ENCODE measurements at places on chromosomes 5 and 9. TPM values are rescaled to one million over a fixed set of nuclear protein-coding genes. Genes with fewer than 3 reads are reported as not detected.

- no peak for DNase-seq
Observed at GRCh38 chr5:14107536-14107935, 35.6 kb upstream of the TRIO start.

- DNase-seq = no peak
Observed at GRCh38 chr9:126219166-126219565, 107.5 kb upstream of the MVB12B start.

DNA sequence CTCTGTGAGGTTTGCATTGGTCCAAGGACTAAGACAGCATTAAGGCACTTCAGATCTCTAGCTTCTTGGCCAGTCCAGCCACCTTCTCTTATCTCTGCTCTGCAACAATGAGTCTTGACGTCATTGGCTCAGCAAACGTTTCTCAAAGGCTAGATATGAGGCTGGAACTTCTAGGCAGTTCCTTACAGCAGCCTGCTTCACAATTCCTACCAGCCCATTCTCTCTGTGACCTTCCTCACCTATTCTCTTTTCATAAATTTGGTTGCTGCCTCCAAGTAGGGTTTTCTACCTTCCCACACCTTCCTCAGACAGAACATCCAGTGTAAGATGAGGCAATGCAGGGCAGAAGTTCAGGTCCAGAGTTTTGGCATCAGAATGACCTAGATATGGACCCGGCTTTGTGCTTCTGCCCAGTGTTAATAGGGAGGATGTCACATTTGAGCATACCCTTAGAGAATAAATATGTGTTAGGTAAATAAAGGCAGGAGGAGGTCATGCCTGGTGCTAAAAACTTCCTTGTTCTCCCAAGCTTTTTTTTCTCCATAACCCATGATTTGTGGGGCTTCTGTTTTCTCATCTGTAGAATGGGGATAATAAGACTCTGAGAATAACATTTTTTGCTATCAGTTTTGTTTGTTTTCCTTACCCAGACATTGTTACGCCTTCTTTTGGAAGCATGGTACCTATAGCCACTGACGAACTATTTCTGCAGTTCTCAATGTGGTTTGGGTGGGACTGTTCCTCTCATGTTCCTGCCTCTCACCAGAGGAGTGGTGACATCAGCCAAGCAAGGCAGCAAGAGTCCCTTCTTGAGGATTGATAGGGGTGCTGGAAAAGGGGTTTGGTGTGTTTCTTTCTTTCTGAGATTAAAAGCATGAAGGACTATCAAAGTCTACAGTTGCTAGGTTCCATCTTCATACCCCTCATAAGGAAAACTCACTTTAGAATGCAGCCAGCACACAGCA lies 220.6 kb upstream of the TRIM32 start:
- no peak for DNase-seq

GRCh38 chr5:77028631-77029375 lies 1.4 kb upstream of the AGGF1 start:
- no peak for DNase-seq

- no peak for DNase-seq
Observed at GRCh38 chr5:169641253-169641652, 4.2 kb downstream of the DOCK2 start.

GRCh38 chr5:26942481-26942880 lies 95.9 kb downstream of the CDH9 start:
- no peak for DNase-seq

DNA sequence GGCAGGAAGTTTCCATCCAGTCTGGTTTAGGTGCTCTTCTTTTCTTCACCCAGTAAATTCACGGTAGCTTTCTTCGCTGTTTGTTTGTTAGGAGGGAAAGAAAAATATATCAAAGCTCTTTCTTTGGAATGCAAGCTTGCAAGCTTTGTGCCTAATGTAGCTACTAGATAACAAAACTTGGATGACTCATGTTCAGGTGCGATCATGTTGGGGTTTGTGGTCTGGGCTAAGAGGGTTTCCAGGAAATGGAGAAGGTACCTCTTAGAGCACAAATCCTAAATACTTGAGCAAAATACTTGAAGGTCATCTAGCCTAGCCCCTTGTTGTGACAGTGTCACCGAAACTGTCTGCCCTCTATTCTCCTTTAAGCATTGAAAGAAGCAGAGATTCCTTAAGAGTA lies 17.7 kb downstream of the SRP19 start:
- peak; percentile 79 for DNase-seq

DNA sequence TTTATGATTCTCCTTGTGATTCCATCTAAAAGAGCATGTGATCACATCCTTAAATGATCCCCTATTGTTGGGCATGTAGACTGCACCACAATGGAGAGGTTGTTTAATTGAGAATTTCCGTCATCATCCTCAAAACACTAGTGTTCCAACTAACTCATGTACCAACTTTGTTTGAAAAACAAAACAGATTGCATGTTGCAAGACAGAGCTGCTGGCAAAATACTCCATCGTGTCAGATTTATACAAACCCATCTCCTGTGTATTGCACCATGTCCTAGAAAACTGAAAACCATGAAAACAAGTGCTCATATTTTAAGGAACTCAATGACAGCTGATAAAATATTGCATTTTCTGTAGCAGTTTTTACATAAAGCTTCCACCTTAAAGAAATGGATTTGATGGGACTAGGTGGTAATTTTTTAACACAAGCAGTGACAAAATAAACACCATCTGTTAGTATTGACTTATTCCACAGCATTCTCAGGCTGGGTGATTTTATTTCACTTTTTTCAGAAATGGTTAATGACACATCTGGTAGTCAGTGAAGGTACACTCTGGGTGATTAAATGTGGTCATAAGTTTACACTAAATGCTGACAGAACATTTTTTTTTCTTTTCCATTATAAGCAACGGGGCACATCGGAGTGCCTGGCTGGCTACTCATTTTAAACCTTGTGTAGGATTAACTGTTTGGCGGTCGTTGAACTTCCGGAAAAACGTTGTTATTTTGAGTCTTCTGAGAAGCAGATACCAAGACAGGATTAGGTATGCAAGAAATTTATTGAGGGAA lies 602.9 kb upstream of the WWC1 start:
- no peak for DNase-seq

- no peak for DNase-seq
Observed at GRCh38 chr5:56415356-56415765, 182.2 kb upstream of the ANKRD55 start.

DNA sequence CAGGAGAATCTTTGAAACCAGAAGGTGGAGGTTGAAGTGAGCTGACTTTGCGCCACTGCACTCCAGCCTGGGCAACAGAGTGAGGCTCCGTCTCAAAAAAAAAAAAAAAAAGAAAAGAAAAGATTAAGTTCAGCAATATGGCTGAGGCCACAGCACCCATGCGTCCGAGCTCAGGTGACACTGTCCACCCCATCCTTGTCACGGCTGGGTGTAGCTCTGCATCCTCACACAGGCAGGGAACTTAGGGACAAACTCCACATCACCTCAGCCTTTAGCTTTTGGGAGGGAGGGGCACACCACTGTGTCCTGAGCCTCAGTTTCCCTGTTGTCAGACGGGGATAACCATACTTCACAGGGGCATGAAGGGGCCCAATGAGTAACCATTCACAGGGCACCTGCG lies 15.5 kb downstream of the FGD3 start:
- peak; percentile 8 for DNase-seq

DNA sequence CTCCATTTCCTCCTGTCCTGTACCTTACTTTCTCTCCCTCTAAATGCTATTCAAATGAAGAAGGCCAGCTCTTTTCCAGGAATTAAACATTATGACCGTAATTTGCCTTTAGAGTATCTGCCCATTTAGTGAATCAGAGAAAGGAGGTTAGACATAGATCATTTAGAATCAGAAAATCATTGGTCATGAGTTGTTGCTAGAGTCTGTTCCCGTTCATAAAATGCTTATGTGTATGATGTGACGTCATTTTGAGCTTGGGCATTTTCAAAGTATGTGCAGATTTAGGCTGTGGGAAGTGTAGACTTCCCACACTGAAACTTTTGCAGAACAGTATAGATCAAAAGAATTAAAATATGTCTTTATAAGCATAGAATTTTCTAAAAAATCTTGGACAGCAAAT lies 163.0 kb downstream of the ALDH1A1 start:
- no peak for DNase-seq

GRCh38 chr9:15420796-15421195 lies 1.9 kb upstream of the SNAPC3 start:
- no peak for DNase-seq

DNA sequence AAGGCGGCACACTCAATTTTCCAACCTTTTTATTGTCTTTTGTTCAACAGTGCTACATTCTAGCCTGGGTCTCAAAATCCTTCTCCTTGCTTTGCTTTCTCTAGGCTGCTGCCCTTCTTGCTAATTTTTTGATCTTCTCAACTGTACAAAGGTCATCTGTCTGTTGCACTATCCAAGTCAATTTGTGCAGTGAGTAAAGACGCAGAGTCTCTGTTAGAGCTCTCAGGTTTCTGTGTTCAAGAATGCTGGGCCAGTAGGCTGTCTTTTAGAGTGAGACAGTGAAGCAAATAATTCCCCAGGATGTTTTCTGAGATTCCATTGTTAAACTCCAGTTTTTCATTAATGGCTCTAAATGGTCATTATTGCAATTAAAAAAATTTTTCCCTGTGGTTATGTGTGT lies 255.7 kb upstream of the ACTBL2 start:
- DNase-seq = no peak

GRCh38 chr5:135173662-135174290 lies 139.7 kb upstream of the PITX1 start:
- no peak for DNase-seq

GRCh38 chr5:80406980-80407734 lies 707 bp upstream of the ZFYVE16 start:
- DNase-seq = peak; percentile 24

- peak; percentile 14 for DNase-seq
Observed at GRCh38 chr9:89277454-89277853, 33.5 kb upstream of the CKS2 start.

- DNase-seq = no peak
Observed at GRCh38 chr5:160298189-160298588, 14.2 kb downstream of the CCNJL start.

GRCh38 chr5:94313188-94313587 lies 305.2 kb downstream of the KIAA0825 start:
- no peak for DNase-seq

DNA sequence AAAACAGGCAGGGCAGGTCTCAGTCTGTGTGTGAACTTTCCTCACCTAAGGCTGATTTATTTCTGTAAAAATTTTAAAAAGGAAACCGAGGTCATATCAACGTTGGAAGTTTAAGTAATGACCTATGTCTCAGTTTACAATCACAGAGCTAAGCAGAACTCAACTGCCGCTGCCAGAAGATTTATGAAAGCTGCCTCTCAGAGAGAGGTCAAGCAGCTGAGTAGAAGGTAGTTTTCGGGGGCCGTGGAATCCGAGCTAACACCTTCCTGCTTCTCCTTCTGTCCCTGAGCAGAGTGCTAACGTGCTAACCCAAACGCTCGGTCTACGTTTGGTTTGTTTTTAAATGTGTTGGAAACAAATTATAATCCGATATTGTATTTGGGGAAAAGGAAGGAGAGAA lies 11.1 kb downstream of the TTF1 start:
- no peak for DNase-seq

- peak; percentile 68 for DNase-seq
Observed at GRCh38 chr9:88418715-88419540, 30.7 kb downstream of the SPIN1 start.

DNA sequence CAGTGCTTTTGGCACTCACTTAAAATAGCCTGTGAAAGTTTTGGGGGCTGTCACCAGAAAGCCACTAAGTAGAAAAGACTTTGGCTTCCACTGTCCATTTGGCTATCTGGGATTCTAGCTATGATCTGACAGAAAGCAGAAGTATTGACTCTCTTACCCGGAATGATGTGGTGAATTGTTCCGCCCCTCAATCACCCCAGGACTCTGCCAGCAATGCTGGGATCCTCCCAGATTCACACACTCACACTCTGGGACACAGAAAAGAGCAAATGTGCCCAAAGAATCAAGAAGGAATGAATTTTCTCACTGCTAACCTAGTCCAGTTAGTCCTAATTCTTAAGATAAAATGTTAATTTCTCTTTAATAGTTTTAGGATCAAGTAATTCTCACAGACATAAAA lies 576.9 kb downstream of the BNC2 start:
- DNase-seq = no peak

- DNase-seq = no peak
Observed at GRCh38 chr9:129206905-129207304, 28.8 kb upstream of the IER5L start.

DNA sequence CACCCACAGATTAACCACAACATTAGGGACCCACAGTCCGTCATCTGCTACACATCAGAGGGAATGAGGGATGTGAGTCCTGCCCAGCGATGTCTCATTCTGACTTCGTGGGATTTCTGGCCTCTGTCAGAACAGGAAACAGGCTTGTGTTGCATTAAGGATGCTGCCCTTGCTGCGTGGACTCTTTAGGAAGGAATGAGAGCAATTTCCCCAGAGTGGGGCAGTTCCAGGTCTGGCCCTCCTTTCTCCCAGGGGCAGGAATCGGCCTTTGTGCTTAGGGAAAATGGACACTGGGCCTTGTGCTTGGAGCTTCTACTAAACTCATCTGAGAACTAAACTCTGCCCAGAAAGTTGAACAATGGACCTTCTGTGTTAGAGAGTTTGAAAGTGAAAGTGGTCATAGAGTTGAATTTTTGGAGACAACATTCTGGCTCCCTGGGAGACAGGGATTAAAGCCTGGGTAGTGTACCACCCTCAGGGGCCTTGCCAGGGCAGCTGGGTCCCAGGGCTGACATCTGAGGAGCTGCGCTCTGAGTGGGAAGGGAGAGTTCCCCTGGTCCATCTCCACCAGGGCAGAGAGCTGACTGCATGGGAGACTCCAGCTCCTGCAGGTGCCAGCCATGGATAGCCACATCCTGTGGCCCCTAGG lies 37.8 kb upstream of the S1PR3 start:
- no peak for DNase-seq

GRCh38 chr5:128349044-128349858 lies 188.8 kb downstream of the FBN2 start:
- no peak for DNase-seq

GRCh38 chr9:77454663-77455062 lies 193.5 kb downstream of the GNA14 start:
- no peak for DNase-seq

DNA sequence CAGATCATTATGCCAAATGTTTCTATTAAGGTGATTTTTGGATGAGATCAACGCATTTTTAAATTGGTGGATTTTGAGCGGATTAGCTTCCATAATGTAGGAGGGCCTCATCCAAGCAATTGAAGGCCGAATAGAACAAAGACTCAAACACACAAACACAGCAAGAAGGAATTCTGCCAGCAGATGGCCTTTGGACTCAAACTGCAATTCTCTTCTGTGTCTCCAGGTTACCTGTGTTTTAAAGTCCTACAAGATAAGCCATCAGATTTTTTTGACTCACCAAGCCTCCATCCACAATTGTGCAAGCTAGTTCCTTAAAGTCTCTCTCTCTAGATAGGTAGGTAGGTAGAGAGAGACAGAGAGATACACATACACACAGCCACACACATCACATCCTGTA lies 25.5 kb downstream of the CDH6 start:
- no peak for DNase-seq

GRCh38 chr9:107276966-107277710 lies 5.9 kb upstream of the RAD23B start:
- no peak for DNase-seq

Gene GDA
- not detected for total RNA-seq

Gene SLIT3
- 1.8 TPM for total RNA-seq

Gene IFNA2
- not detected for total RNA-seq

Gene JAK2
- 23.2 TPM for total RNA-seq

Gene CCDC152
- 6.7 TPM for total RNA-seq

Gene TNFSF8
- 37.9 TPM for total RNA-seq

Gene SPATA31A3
- not detected for total RNA-seq

Gene ZDHHC11B
- 0.34 TPM for total RNA-seq

Gene SPATA31E1
- not detected for total RNA-seq

Gene PDZD2
- total RNA-seq = not detected

Gene NCS1
- total RNA-seq = 26.8 TPM

Gene RALGDS
- 65.4 TPM for total RNA-seq

Gene LPCAT1
- 51.4 TPM for total RNA-seq

Gene SCGB3A2
- not detected for total RNA-seq

Gene DMRTA1
- not detected for total RNA-seq
